ENCODE measurements at places on chromosomes 7 and 10.

DNA sequence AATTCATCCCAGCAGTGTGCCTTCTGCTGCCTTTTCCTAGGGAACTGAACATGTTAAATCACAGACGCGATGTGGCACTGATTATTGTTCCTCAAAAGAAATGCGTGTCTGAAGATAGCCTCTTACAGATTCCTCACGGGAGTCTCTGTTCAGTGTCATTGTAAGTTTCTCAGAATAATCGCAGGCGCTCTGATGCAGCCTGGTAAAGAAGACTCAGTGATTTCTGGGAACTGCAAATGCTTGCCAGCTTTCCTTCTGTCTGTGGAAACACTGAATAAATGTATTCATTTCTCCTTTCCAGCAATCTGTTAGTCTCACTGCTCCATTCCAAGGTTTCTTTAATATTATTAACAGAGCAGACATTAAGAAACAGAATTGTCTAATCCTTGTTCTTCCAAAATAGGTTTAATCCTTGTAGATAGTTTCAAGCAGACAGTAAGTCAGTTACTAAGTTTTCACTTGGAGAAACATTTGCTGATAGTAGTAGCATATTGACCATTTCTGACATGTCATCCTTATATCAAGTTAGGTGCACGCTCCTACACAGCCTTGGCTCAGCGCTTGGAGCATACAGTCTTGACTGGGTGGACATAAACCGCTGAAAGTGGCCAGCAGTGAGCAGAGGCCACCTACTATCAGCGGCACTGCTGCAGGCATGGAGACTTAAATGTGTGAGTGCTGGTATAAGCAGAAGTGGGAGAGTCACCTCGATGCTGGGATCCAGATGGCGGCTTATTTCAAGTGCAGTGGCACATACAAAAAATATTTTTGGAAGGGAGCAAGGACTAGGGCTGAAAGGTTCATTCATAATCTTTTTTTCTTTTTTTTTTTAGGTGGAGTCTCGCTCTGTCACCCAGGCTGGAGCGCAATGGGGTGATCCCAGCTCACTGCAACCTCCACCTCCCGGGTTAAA, 27.7 kb downstream of the MMRN2 start:
- no peak for DNase-seq

GRCh38 chr10:78819361-78820006, 249.3 kb upstream of the ZMIZ1 start:
- no peak for DNase-seq

- DNase-seq: no peak
These were observed 731.6 kb upstream of the ANKRD30A start for GRCh38 chr10:36393801-36394200.

- no peak for DNase-seq
These were observed 397.7 kb upstream of the NFE2L3 start for GRCh38 chr7:25754333-25754732.

- DNase-seq: no peak
These were observed 128.9 kb downstream of the ZNF438 start for GRCh38 chr10:30902621-30903396.

- no peak for DNase-seq
These were observed 60.9 kb downstream of the ARMC3 start for GRCh38 chr10:22988581-22989360.

GRCh38 chr7:116329686-116330503, 119.6 kb downstream of the TES start:
- DNase-seq: no peak

DNA sequence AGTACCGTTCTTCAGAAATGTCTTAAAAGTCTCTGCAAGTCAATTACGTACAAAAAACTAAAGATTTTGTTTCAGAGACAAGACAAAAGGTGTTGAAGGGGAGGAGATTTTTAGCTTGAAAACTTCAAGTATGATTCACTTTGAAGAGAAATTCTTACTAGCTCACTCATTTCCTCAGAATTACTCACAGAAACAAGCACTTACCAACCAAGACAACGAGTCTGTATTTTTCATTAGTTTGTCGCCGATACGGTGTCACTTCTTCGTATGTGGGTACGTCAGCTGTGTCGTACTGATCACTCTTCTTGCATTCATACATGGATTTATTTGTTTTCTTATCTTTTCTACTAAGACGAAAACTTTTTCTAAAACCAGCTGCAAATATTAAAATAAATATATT, 90.6 kb upstream of the ODAD2 start:
- DNase-seq: no peak

- no peak for DNase-seq
These were observed 92.6 kb downstream of the JAZF1 start for GRCh38 chr7:28088032-28088431.
